RPMI7951 (cell line): ENCODE measurements at places on chromosomes 2 and 18. TPM values are rescaled to one million over a fixed set of nuclear protein-coding genes. Genes with fewer than 3 reads are reported as not detected.

Gene SIGLEC15
- total RNA-seq = 49.3 and 65.7 TPM in 2 replicates

Gene SCYGR6
- not detected in 2 replicates for total RNA-seq

Gene ALLC
- not detected in 2 replicates for total RNA-seq

Gene POTEF
- total RNA-seq = not detected in 2 replicates

Gene CD8B2
- not detected in 2 replicates for total RNA-seq
